ENCODE measurements at places on chromosomes 4 and X. TPM values are rescaled to one million over a fixed set of nuclear protein-coding genes. Genes with fewer than 3 reads are reported as not detected.

DNA sequence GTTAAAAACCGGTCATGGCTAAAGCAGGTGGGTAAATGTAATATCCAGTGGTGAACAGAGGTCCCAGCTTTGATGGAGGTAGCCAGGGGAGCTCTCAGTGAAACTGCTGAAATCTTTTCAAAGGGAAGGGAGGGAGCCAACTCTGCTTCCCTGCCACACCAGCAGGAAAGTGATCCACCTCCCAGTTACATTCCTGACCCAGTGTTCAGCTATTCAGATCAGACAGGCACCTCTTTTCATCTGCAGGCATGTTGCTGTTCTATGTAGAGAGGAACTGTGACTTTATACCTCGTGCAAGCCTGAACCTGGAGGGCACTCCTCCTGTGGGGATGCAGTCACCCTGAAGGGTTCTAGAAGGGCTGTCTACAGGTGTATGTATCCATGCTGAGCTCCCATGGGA, 37.6 kb downstream of the DCLK2 start:
- no peak for DNase-seq

GRCh38 chr4:75087865-75088264, 154.9 kb downstream of the PARM1 start:
- no peak for DNase-seq

POU3F4 gene
- 0.14 TPM for total RNA-seq

DNA sequence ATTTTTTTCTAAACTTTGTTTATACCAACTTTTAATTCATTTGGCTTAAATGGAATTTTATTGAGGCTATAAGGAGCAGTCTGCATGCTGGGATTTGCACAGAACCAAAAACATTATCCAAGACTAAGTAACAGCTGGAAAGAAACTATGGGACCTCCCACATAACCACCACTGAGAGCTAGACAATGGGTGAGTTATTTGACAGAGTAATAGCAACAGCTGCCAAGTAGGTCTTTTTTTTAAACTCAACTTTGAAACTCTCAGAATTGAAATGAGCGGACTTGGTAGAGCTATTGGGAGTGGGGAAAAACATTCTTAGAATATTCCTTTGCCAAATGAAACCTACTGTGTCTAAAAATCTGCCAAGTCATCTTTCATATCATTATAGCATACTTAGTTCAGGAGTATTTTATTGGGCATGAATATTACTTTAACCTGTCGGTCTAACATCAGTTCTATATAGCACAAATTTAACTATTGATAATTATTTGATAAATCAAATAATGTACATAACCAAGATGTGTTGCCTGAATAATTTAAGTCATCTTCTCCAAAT, 1428.0 kb downstream of the PCDH7 start:
- no peak for DNase-seq

GRCh38 chr4:180456928-180457327, 1786.3 kb upstream of the TENM3 start:
- no peak for DNase-seq

HTN3 gene
- total RNA-seq: not detected

REST gene
- total RNA-seq: 26.5 TPM

DNA sequence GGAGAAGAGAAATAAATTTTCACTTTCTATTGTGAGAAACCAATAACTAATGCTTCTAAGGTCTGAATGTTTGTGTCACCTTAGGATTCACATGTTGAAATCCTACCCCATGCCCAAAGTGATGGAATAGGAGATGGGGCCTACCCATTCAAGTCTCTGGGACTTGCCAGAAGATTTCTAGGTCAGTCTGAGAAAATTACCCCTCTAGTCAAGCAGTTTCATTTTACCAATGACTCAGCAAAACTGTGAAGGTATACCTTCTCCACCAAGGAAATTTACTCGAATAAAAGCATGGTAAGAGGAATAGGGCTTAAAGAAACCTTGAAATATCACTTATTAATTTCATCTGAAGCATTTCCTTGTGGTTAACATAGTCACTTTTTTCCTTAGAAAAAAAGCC, 23.5 kb upstream of the PAPSS1 start:
- no peak for DNase-seq

FAM184B gene
- total RNA-seq: 0.39 TPM

DNA sequence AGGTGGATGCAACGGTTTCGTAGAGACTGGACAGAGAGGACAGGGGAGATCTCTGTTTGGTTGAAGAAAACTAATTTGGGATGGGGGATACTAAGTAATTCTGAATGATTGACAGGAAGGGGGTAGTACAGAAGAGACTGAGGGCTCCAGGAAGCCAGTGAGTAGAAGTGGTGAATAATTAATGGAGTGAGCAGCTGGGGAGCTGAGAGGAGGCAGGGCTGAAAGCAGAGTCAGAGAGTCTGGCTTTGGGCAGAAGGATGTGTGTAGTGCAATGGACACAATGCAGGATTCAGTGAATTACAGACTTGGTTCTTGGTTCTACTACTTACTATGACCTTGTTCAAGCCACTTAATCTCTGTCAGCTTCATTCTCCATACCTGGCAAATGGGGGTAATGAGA, 161.7 kb downstream of the RBMX2 start:
- no peak for DNase-seq

MAGEB17 gene
- not detected for total RNA-seq

ASB12 gene
- 0.67 TPM for total RNA-seq

DNA sequence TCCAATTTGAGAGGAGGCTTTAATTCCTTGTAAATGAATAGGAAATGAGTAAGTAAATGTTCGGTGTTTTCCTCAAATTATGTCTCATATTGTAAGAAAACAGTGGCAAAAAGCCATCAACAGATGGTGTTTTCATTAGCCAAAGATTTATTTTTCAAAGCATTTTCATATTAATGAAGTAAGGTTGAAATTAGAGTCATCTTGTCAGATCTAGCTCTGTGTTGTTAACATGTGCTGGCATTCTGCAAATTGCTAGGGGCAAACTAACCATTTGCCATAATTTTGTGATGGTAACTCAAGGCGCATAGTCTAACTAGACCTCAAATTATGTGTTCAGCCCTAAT, 24.7 kb downstream of the MID2 start:
- no peak for DNase-seq

DNA sequence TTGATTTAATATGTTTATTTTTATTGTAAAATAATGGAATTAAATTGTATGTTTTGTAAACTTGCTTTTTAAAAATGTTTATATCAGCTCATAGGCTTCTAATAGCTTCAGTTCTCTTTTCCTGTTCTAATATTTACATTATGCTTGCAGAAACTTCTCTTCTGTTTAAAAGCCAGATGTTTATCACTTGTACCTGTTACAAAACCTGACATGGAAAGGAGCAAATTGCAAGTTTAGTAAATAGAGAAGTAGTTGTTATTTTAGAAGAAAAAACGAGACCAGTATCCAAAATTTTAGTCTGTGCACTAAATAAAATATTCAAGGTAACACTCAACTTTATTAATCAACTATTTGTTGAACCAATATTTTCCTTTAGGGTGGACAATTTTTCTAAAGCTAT, 69.4 kb upstream of the GUCY1A1 start:
- no peak for DNase-seq

GATA1 gene
- total RNA-seq: not detected

PDGFRA gene
- total RNA-seq: 30.8 TPM

DNA sequence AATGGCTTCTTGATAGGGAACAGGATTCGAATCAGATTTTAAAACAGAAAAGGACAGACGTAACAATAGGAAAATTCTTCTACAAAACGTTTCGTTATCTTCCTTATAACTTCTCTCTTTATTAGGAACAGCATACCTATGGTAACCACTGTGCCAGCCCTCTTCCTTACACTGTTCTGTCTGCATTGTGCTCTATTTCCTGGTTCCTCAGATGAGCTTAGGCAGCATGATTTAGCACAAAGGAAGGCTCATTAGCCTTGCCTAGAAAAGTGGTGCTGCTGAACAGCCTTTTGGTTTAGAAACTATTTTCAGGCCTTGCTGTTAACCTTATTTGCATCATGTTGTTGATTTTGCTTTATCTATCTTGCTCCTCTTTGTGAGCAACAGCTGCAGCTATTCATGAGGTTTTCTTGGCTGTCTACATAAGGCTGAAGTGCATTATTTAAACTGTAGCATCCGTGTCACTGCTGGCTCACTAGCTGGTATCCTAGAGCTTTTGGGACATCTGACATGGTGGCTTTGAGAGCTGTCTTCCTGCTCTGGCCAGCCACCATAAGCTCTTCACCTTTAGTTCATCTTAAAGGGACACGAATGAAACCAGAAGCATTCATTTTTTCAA, 69.9 kb upstream of the NRK start:
- no peak for DNase-seq

DNA sequence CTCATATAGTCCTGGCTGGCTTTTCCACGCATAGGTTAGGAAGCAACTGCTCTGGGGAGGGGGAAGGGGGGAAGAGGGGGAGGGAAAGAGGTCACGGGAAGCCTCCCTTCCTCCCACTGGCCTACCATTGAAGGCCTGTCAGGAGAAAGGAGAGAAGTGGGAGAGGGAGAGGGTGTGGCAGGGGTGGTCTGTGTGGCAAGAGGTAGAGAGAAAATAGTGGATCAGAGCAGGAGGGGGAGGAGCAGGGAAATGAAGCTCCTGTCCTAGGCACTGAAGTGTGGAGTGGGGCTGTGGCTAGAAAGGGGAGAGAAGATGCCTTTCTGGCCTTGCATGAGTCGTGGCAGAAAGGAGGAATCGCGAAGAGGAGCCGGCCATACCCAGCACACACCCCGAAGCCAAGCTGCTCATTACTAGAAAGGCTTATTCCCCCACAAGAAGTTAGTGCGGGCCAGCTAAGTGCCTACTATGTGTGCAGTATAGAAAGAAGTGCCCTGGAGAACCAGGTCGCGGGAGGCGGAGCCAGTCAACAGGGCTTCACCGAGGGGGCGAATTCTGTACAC, 1.1 kb upstream of the TMEM164 start:
- DNase-seq: no peak

GRCh38 chrX:38004046-38004445, 2.3 kb upstream of the SYTL5 start:
- DNase-seq: no peak

ARHGAP36 gene
- total RNA-seq: 0.18 TPM

DNA sequence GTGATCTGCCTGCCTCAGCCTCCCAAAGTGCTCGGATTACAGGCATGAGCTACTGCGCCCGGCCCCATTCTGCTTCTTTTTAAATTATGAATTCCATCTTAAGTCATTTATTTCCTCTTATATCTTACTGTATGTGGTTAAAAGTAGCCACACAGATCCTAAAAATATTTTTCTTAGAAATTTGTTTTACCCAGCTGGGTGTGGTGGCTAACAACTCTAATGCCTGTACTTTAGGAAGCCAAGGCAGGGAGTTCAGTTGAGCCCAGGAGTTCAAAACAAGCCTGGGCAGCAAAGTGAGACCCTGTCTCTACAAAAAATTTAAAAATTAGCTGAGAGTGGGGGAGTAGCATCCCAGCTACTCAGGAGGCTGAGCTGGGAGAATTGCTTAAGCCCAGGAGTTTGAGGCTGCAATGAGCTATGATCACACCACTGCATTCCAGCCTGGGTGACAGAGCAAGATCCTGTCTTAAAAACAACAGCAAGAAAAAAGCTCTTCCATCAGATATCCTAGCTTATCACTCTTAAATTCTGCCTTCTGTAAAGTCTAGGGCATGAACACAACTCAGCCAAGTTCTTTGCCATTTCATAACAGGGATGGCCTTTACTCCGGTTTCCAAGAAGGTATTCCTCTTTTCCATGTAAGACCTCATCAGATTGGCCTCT, 15.1 kb upstream of the AFF1 start:
- DNase-seq: no peak

GRCh38 chr4:70903291-70903603, 1.1 kb downstream of the MOB1B start:
- DNase-seq: peak; percentile 7

TMPRSS11B gene
- not detected for total RNA-seq

DNA sequence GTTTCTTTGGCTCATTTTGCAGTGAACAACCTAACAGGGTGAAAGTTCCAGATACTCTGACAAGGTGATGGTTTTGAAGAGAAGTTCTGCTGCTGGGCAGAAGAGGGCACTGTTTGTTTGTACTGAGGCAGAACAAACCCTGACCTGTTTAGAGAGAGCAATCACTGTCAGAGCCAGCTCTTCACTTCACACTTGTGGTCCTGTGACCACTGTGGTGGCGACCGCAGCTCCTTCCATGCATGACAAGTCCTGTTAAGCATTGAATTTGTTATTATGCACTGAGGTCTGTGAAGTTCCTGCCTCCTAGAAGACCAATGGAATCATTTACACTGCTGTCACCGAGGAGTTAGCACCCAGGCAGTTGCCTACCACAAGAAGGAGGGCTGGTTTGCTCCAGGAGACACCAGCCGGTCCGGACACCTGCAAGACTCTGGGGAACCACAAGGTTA, 86.6 kb downstream of the ZNF330 start:
- peak; percentile 30 for DNase-seq

- DNase-seq: no peak
Measured at GRCh38 chr4:26570596-26570995, 13.3 kb upstream of the TBC1D19 start.

UGT2A1 gene
- total RNA-seq: not detected

DNA sequence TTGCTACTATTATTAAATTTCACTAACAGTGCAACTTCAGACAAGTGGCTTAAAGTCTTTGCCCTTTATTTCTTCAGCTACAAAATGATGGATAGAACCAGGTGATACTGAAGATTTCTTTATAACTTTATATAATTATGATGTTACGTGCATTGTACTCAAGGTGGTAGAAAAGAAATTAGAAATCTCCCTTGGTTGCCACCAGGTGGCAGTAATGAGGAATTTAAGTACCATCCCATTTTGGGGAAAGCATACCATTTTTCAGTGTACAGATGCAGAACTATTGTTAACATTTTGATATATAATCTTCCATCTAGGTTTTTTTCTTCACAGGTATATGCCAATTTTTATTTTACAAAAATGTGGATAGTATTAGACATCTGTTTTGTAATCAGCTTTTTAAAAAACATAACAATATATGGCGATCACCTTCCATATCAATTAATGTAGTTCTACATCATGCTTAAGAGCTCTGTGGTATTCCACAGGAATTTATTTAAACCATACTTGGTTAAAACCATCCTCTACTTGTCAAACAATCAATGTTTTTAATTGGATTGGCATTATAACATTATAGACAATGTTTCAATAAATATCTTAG, 37.7 kb upstream of the RAB33B start:
- no peak for DNase-seq

GRCh38 chr4:84985952-84986351, 19.5 kb upstream of the WDFY3 start:
- no peak for DNase-seq

GPR119 gene
- total RNA-seq: 0.31 TPM

DNA sequence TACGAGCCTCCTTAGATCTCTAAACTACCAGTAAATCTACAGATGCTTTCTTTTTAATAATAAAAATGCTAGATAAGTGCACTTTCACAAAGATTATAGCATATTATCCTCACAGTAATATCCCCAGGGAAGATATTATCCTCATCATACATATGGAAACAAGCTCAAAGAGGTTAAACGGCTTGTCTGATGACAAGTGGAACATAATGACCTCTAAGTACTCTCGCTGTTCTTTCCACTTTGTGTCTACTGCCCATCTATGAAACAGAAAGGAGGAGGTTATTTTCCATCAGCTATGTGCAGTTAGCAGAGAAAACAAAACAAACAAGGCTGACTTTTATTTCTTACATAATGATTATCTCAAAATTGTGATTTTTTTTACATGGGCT, 42.8 kb upstream of the PRDM8 start:
- no peak for DNase-seq

Measured in left colon (tissue), 2 donors.